Activated CD4-positive, alpha-beta T cell treated with anti-CD3 and anti-CD28 coated beads, Interleukin-2, Interleukin-4, amounts not matched to agents 100 ng/mL and 50 ng/mL, durations not matched to agents 16 hours and 8 hours (primary cell): ENCODE measurements at places on chromosomes 12 and 14.

GRCh38 chr14:59117754-59118528 lies 70.5 kb upstream of the DAAM1 start:
- no peak for DNase-seq

- no peak for DNase-seq
Observed at GRCh38 chr12:53279283-53279869, 11.3 kb downstream of the ESPL1 start.

- peak; percentile 64 for DNase-seq
Observed at GRCh38 chr12:11581179-11581755, 68.2 kb upstream of the ETV6 start.

- DNase-seq: peak; percentile 49
Observed at GRCh38 chr12:24754690-24755638, 193.9 kb downstream of the BCAT1 start.

- no peak for DNase-seq
Observed at GRCh38 chr14:103594265-103594664, 31.5 kb downstream of the COA8 start.

DNA sequence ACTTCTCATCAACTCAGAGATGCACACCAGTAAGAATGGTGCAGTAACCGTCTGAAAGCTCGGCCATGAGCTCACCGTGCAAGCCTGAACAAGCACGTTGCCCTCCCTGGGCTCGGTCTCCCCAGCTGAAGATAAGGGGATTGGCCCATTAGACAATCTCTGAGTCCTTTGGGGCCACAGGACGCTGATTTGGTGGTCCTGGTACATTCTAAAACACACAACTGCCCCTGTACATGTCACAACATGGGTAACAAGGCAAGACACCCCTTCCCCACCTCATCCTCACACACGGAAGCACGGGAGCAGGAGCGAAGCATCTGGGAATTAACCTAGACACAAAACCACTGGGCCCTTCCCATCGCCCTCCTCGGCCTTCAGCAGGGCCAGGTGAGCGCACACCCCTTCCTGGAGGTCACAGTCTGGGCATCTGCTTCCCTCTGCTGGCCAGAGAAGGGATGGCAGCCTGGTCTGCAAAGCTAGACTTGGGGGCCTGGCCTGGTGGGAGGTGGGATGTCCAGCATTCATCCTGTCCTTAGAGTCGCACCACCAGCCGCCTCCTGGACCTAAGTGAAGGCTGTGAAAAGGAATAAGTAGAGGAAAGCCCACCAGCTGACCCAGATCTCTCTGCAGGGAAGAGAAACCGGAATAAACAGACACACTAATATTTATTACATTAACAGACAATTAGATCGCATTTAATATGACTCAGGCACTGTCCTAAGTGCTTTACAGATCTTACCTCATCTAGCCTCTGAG lies 18.9 kb upstream of the SMUG1 start:
- DNase-seq: peak; percentile 78
